ENCODE measurements at places on chromosomes 6 and 20.
A peak's percentile ranks its signal among the peaks of the same experiment; 100 is the strongest.

- no peak for DNase-seq
Observed at GRCh38 chr20:17993546-17993945, 24.7 kb downstream of the MGME1 start.

DNA sequence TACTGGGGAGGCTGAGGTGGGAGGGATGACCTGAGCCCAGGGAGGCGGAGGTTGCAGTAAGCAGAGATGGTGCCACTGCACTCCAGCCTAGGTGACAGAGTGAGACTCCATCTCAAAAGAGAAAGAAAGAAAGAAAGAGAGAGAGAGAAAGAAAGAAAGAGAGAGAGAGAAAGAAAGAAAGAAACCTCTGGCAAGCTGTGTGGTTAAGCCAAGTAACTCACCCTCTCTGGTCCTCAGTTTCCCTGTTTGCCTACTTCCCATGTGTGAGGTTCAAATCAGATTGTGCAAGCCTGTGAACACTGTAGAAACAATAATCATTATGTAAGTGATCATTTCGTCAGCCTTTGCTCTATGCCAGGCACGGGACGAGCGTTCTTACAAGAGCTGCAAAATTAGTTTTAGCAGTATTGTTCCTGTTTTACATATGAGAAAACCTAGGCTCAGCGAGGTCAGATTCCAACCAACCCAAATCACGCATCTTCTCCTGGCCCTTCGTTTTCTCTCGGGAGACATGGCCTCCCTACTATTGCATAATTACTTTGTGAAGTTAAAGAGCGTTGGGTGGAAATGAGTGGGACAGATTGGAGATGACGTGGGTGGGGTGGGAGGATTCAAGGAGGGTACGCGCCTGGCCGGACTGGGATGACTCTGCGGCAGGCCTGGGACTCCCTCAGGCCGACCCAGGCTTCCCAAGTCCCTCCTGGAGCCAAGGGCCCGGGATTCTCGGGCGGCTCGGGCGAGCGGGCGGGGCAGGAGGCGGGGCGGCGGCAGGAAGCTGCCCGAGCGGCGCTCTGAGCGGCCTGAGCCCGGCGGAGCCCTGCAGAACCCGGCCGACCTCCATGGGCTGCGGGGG is at the start of gene SNX21:
TSS of gene SNX21 (plus strand) at position 770 of the 853 bp plus-strand sequence. CDS start 121 bp downstream, outside the sequence.
- DNase-seq: peak; percentile 90

GRCh38 chr20:22921595-22922421 is 113.3 kb upstream of the SSTR4 start:
- peak; percentile 53 for DNase-seq

GRCh38 chr6:14055541-14055940 is 62.0 kb upstream of the CD83 start:
- no peak for DNase-seq

DNA sequence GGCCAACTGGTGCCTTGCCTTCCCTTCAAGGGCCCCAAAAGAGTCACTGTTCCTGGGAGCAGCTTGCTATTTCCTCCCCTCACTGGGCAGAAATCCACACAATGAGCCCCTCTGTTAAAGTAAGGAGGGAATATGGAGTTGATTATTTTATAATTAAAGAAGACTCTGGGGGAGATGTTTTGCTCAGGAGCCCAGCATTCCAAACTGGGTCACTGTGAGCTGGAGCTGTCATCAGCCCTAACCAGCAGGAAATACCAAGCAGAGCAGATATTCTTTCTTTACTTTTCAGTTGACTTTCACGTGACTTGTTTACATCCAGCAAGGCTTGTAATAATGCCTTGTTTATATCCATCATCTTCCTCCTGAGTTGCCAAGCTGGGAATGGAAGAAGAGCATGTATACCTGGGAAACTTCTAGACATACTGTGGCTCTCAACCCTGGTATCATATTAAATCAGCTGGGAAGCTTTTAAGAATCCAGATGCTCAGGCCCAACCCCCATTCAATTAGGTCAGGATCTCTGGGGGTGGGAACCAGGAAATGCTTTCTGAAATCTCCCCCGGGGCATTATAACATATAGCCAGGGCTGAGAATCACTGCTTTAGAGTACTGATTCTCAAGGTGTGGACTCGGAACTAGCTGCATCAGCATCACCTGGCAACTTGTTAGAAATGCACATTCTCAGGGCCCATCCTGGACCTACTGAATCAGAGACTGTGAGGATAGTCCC is 175.6 kb upstream of the MYLIP start:
- no peak for DNase-seq

- DNase-seq: no peak
Observed at GRCh38 chr6:10451828-10452509, 37.1 kb upstream of the TFAP2A start.

DNA sequence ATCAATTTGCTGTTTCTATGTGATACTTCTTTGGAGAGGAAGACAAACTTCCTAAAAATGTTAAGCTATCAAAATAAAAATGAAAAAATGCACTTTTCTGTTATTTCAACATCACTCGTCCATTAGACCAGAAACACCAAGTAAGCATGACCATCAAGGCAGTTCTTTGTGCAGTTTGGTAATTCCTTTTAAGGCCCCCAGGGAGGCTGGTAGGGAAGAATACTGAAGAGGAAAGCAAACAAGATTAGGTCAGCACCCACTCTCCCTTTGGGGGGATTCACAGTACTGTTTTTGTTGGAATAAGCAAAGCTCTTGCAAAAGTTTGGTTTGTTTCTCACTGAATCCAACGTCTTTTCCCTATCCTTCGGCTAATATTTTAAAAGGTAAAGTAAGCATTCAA is 206.8 kb upstream of the SLC35B3 start:
- no peak for DNase-seq

DNA sequence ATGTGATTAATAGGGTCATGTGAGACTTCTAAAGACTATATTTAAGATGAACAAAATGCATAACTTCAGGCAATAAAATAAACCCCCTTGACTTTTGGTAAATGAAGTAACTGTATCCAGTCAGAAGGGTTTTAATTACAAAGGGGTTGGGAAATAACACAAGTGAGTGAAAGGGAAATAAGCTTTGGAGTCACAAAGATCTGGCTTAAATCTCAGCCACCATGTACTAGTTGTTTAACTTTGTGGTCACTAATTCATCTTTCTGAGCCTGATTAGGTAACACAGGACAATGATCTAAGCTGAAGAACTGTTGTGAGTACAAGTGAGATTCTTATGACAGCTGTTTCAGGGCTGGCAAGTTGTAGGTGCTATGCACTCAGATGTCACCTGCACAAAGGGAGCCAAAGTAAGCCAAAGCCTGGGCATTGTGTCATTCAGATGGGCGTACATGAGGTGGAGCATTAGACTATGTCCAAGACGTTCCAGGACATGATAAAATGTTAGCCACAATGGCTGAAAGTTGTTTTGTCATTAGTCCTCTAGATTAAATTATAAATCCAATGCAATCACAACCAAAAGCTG is 13.8 kb downstream of the TOMM34 start:
- no peak for DNase-seq

DNA sequence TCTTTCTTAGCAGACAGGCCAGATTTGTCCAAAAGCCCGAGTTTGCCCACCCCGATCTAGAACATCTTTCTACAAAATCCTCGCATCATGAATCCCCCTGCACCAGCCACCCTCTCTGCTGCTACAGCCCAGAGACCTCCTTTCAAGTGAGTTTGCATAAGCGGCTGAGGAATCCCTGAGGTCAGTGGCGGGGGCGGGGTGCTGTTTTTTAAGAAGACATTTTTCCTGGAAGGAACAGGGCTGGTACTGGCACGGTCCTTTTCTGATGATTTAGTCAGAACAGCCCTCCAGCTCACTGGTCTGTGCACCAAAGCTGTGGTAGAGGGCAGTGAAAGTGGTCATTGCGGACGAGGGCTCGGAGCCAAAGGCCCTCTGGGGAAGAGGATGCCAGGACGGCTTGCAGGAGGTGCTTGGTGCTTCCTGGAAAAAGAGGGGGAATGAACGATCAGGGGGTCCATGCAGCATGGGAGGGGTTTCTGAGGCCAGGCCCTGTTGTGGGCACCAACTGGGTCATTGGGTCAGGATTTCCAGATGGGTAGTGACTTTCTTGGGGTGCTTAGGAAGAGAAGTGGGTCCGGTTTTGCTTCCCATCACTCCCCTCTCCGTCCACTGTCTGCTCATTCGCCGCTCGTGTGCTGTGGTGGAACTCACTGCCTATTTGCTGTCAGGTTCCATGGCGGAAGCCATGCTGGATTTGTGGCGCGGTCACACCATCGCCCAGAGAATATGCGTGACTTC is 50.4 kb downstream of the GNAS-AS1 start:
- DNase-seq: no peak

DNA sequence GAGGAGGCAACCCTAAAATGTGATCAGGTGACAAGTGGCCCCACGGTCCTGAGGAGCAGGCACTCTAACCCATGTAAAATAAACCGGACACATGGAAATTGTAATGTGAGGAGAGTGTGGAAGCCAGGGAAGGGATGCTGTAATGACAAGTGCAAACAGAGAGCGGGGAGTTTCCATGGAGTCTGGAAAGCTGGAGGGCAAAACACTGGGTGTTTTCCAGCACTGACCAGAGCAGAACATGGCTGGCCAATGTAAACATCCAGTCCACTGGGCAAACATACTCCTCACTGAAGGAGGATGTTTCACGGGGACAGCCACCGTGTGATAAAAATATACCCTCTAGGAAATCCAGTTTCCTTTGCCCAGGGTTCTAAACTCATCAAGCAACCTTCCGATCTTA is 219.0 kb upstream of the JARID2 start:
- no peak for DNase-seq

DNA sequence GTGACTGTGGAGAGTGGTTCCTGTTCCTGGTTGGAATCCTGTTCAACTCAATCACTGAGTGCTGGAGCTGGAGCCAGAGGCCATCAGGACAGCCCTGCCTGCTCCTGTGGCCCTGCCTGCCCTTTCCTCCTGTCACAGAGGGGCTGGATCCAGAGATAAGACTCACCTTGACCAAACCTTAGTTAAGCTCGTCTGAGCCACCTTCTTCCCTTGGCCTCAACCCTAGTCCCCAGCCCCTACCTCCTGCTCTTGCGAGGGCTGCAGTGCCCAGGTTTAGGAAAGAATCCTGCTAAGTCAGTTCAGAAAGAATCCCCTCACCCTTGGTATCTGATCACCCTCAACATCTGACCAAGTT is 47.0 kb upstream of the CST5 start:
- DNase-seq: no peak

DNA sequence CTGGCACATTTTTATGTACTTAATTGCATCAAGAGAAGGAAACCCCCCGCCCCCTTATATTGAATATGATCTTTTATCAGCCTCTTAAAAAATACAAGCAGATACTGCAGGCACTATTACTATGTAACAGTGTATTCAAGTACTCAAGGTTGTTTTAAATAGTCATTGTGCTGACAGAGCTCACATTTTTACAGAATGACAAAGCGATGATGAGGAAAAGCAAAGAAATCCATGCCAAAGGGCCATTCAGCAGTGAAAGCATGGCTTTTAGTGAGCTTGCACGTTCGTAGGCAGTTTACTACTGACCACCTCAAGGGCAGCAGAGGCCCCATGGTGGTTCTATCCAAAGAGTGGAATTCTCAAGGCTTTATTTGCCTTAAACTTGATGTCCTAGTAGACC is 146.8 kb downstream of the RPS12 start:
- DNase-seq: peak; percentile 30

DNA sequence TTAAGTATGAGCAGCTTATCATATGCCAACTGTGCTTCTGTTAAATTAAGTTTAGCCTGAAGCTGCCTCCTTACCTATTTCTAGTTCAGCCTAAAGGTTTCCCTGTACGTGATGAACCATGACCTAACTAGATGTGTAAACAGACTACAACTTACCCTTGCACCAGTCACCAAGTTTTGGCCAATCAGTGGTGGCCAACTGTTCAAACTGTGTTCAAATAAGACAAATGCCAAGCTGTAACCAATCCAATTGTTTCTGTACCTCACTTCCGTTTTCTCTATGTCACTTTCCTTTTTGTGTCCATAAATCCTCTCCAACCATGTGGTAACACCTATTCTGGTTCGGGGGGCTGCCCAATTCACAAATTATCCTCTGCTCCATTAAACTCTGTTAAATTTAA is 6.0 kb upstream of the SLC2A10 start:
- no peak for DNase-seq

GRCh38 chr20:60403105-60403741 is 445.0 kb downstream of the CDH26 start:
- no peak for DNase-seq

DNA sequence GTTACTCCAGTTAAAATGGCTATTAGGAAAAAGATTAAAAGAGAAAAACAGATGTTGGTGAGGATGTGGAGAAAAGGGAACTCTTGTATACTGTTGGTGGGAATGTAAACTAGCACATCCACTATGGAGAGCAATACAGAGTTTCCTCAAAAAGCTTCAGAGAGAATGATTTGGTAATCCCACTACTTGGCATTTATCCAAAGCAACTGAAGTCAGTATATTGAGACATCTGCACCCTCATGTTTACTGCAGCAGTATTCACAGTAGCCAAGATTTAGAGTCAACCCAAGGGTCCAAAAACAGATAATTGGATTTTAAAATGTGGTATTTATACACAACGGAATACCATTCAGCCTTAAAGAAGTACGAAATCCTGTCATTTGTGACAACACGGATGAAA is 469.5 kb downstream of the QKI start:
- DNase-seq: no peak
